ENCODE measurements at places on chromosomes 2 and 18.
A peak's percentile ranks its signal among the peaks of the same experiment; 100 is the strongest.

GRCh38 chr2:78553866-78554647 lies 471.4 kb upstream of the REG3G start:
- no peaks in the 10 kb centered on the region for H3K4me1 ChIP-seq
- no peak for DNase-seq
- no peaks in the 10 kb centered on the region for H3K27me3 ChIP-seq
- H3K27ac ChIP-seq = no peak overlapping the region
- H3K4me3 ChIP-seq = no peak overlapping the region

DNA sequence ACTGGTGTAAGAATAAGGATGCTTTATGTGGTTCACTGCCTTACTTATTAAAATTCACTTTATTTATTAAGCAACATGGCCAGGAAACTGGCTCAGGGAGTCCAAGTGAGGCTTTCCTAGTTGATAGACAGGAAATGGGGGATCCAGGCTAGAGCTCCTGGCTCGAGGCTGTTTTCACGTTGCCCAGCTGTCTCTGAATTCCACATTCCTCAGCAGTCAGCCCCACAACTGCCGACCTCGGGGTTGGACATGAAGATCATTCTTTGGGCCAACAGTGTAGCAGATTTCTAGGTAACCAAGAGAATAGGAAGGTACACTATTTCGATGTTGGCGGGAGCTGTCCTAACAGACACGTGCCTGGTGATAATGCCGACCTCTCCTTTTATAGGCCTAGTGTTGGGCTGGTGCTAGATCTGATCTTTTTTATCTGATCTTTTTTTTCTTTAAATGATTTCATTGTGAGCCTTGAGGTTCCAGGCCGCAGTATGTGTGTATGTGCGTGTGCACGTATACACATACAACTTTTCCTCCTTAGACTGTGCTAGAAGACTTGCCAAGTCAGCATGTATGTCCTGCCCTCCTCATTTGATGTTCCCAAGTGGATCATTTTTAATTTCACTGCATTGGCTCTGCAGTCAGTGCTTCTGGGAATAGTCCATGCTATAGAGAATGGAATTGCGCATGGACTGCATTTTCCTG lies 103.5 kb downstream of the CABLES1 start:
- peaks cover 46% of the 10 kb centered on the region for H3K36me3 ChIP-seq
- DNase-seq = no peak
- no peak overlapping the region for H3K4me3 ChIP-seq

DNA sequence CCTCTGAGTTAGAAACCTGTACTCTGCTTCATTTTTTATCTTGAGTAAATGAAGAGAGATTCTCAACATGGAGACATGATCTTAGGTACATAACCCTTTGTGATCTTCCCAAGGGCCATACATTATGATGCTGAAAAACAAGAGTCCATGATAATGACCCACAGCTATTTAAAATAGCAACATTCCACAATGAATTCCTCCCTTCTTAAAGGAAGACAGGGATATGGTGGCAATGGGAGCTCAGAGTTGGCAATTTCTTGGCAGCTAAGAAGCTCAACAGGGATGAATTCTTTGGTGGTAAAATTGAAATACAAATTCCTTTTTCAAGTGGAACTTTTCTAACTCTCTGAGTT lies 638.5 kb downstream of the CNTNAP5 start:
- peaks cover 7% of the 10 kb centered on the region for H3K27me3 ChIP-seq
- no peaks in the 10 kb centered on the region for H3K36me3 ChIP-seq
- no peak overlapping the region for H3K4me3 ChIP-seq
- no peaks in the 10 kb centered on the region for H3K4me1 ChIP-seq
- H3K27ac ChIP-seq = no peak overlapping the region
- DNase-seq = no peak

GRCh38 chr18:30406728-30407127 lies 635.8 kb downstream of the DSC3 start:
- no peak for DNase-seq
- H3K36me3 ChIP-seq = no peaks in the 10 kb centered on the region
- H3K4me3 ChIP-seq = no peak overlapping the region
- no peak overlapping the region for H3K27ac ChIP-seq
- H3K4me1 ChIP-seq = no peaks in the 10 kb centered on the region

GRCh38 chr2:18284331-18284730 lies 276.1 kb downstream of the RDH14 start:
- H3K4me3 ChIP-seq = no peak overlapping the region
- no peaks in the 10 kb centered on the region for H3K27me3 ChIP-seq
- H3K4me1 ChIP-seq = no peaks in the 10 kb centered on the region
- H3K36me3 ChIP-seq = no peaks in the 10 kb centered on the region
- H3K27ac ChIP-seq = no peak overlapping the region

- H3K4me1 ChIP-seq = peaks cover 10% of the 10 kb centered on the region
- H3K36me3 ChIP-seq = no peaks in the 10 kb centered on the region
- H3K4me3 ChIP-seq = no peak overlapping the region
- no peak overlapping the region for H3K27ac ChIP-seq
These were observed 125.4 kb downstream of the COMMD1 start for GRCh38 chr2:62030902-62031301.

GRCh38 chr2:11787991-11788390 lies 41.6 kb downstream of the LPIN1 start:
- no peak overlapping the region for H3K4me3 ChIP-seq
- DNase-seq = no peak
- peaks cover 84% of the 10 kb centered on the region for H3K36me3 ChIP-seq
- no peak overlapping the region for H3K27ac ChIP-seq
- H3K27me3 ChIP-seq = peaks cover 3% of the 10 kb centered on the region

GRCh38 chr18:70207181-70207580 lies 1.7 kb upstream of the RTTN start:
- peaks cover 3% of the 10 kb centered on the region for H3K36me3 ChIP-seq
- peaks cover 11% of the 10 kb centered on the region for H3K27me3 ChIP-seq
- no peak overlapping the region for H3K27ac ChIP-seq
- peaks cover 30% of the 10 kb centered on the region for H3K4me1 ChIP-seq
- no peak for DNase-seq

DNA sequence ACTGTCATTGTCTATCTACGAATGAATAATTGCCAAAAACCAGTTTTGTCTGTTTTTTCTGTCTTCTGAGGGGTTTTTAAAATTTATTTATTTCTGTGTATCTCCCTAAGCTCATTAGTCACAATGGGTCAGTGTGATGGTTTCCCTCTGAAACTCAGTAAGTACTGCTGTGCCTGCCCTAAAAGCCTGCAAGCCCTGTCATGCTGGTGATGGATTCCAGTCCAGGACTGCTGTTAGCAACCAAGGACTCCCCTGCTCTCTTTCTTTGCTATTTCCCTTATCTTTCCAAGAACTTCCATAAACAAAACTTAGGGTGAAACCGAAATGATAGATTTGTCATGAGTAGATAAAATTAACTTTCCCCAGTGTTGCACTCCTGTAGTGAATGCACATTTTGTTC lies 11.8 kb upstream of the DSG2 start:
- H3K4me3 ChIP-seq = no peak overlapping the region
- H3K27me3 ChIP-seq = no peaks in the 10 kb centered on the region
- H3K36me3 ChIP-seq = no peaks in the 10 kb centered on the region
- peak; percentile 9 for DNase-seq
- peak overlapping the region; percentile 70 for H3K27ac ChIP-seq

DNA sequence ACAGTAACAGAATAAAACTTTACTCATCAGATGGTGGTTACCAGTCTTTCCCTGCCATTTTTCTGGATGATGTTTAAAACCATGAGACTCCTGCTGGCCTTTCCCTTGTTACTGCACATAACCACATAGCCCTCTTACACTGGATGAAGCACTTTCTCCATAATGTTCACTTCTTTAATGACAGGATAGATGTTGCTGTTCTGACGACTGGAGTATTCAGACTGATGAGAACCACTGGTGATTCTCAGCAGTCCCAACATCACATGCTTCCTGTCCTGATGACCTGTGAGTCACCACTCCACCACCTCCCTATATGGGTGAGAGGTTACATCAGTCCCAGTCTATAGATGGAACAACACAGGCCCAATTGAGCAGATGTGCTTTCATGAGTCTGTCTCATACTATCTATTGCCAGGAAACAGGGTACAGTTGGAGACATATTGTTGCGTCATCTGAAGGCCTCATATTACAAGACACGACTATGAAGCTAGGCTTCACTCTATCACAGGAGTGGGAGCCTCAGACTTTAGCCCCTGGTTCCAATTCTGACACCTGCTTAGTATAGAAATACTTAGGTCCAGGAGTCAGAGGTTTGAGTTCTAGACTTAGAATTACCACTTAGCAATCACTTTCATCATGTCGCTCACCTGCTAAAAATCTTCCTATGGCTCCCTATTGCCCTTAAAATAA lies 145.7 kb upstream of the KLF7 start:
- H3K4me3 ChIP-seq = no peak overlapping the region
- H3K36me3 ChIP-seq = no peaks in the 10 kb centered on the region
- H3K27ac ChIP-seq = no peak overlapping the region
- DNase-seq = no peak

GRCh38 chr2:232374356-232374755 lies 4.2 kb upstream of the ALPP start:
- DNase-seq = no peak
- no peaks in the 10 kb centered on the region for H3K36me3 ChIP-seq
- H3K4me3 ChIP-seq = no peak overlapping the region
- H3K4me1 ChIP-seq = peaks cover under 1% of the 10 kb centered on the region
- H3K27ac ChIP-seq = no peak overlapping the region
- H3K27me3 ChIP-seq = peaks cover 25% of the 10 kb centered on the region

DNA sequence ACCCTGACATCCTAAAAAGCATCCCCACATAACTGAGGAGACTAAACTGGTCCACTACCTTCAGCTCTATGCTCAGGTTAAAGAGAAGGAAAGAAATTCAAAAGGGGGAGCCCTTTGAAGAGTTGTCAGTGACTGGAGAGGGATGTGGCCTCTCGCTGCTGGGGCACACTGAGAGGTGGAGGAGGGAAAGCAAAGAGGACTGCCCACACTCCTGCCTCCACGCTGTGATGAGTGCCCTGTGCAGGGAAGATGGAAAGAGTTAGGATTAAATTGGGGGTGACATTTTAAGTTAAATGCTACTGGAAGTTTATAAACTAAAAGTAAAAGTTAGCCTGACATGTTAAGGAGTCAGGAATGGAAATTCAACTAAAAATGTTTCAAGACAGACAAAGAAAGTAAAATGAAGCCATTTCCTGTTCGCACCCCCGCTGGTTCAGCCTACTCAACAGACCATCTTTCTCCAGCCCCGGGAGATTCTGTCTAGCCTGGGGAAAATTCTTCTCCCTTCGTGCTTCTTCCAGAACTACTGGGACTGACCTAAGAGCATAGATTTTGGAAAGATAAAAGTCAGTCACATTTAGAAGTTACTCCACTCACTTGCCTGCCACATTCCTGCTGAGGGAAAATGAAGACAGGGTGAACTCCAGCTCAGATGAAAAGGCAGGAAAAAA lies 17.8 kb upstream of the INO80C start:
- peaks cover 47% of the 10 kb centered on the region for H3K4me1 ChIP-seq
- H3K36me3 ChIP-seq = no peaks in the 10 kb centered on the region
- H3K27me3 ChIP-seq = no peaks in the 10 kb centered on the region
- H3K27ac ChIP-seq = peak overlapping the region; percentile 72
- no peak for DNase-seq
- no peak overlapping the region for H3K4me3 ChIP-seq

- H3K27ac ChIP-seq = no peak overlapping the region
- peaks cover 2% of the 10 kb centered on the region for H3K27me3 ChIP-seq
These were observed 31.8 kb downstream of the TBC1D8 start for GRCh38 chr2:101119431-101119830.

- H3K4me1 ChIP-seq = peaks cover 6% of the 10 kb centered on the region
- H3K27ac ChIP-seq = no peak overlapping the region
- no peak overlapping the region for H3K4me3 ChIP-seq
- no peaks in the 10 kb centered on the region for H3K27me3 ChIP-seq
- H3K36me3 ChIP-seq = peaks cover 3% of the 10 kb centered on the region
These were observed 151.6 kb downstream of the DTNB start for GRCh38 chr2:25521665-25522387.

- no peak overlapping the region for H3K27ac ChIP-seq
- DNase-seq = no peak
- H3K27me3 ChIP-seq = peaks cover 17% of the 10 kb centered on the region
- H3K4me3 ChIP-seq = no peak overlapping the region
- H3K4me1 ChIP-seq = no peaks in the 10 kb centered on the region
- no peaks in the 10 kb centered on the region for H3K36me3 ChIP-seq
These were observed 76.4 kb upstream of the TTC39C start for GRCh38 chr18:23938043-23938756.

DNA sequence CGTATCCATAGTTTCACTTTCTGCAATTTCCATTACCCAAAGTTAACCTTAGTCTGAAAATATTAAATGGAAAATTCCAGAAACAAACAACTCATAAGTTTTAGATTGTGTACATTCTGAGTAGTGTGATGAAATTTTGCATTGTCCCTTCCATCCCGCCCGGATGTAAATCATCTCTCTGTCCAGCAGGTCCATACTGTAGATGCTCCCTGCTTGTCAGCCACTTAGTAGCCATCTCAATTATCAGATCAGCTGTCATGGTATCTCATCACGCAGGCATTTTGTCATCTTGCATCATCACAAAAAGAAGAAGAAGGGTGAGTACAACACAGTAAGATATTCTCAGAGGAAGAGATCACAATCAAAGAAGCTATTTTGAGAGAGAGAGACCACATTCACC lies 185.0 kb upstream of the STK17B start:
- DNase-seq = no peak
- H3K4me1 ChIP-seq = no peaks in the 10 kb centered on the region
- peaks cover 5% of the 10 kb centered on the region for H3K27me3 ChIP-seq
- no peaks in the 10 kb centered on the region for H3K36me3 ChIP-seq
- no peak overlapping the region for H3K27ac ChIP-seq
- H3K4me3 ChIP-seq = no peak overlapping the region

- no peak overlapping the region for H3K27ac ChIP-seq
- peaks cover 3% of the 10 kb centered on the region for H3K27me3 ChIP-seq
- DNase-seq = no peak
- no peak overlapping the region for H3K4me3 ChIP-seq
- H3K36me3 ChIP-seq = peaks cover 3% of the 10 kb centered on the region
- H3K4me1 ChIP-seq = peaks cover 79% of the 10 kb centered on the region
These were observed 173.6 kb downstream of the BCL2 start for GRCh38 chr18:63145851-63146555.

- no peaks in the 10 kb centered on the region for H3K4me1 ChIP-seq
- peaks cover 84% of the 10 kb centered on the region for H3K36me3 ChIP-seq
- H3K27me3 ChIP-seq = no peaks in the 10 kb centered on the region
- no peak overlapping the region for H3K27ac ChIP-seq
- H3K4me3 ChIP-seq = no peak overlapping the region
- DNase-seq = no peak
These were observed 20.4 kb downstream of the UBXN4 start for GRCh38 chr2:135762022-135762421.

GRCh38 chr2:35428548-35428947 lies 927.0 kb upstream of the CRIM1 start:
- DNase-seq = peak; percentile 59
- H3K4me1 ChIP-seq = no peaks in the 10 kb centered on the region
- H3K27ac ChIP-seq = no peak overlapping the region
- H3K36me3 ChIP-seq = no peaks in the 10 kb centered on the region
- H3K4me3 ChIP-seq = no peak overlapping the region
- no peaks in the 10 kb centered on the region for H3K27me3 ChIP-seq

- peaks cover 31% of the 10 kb centered on the region for H3K27me3 ChIP-seq
- no peak overlapping the region for H3K27ac ChIP-seq
- H3K36me3 ChIP-seq = no peaks in the 10 kb centered on the region
- peaks cover 59% of the 10 kb centered on the region for H3K4me1 ChIP-seq
These were observed 76.3 kb upstream of the MGAT4A start for GRCh38 chr2:98807221-98807620.

- peaks cover 8% of the 10 kb centered on the region for H3K27me3 ChIP-seq
- H3K36me3 ChIP-seq = no peaks in the 10 kb centered on the region
- peaks cover 17% of the 10 kb centered on the region for H3K4me1 ChIP-seq
- no peak overlapping the region for H3K4me3 ChIP-seq
- no peak for DNase-seq
- no peak overlapping the region for H3K27ac ChIP-seq
These were observed 10.2 kb downstream of the PROKR1 start for GRCh38 chr2:68653538-68653982.

GRCh38 chr2:12087671-12088380 lies 341.4 kb downstream of the LPIN1 start:
- H3K4me3 ChIP-seq = no peak overlapping the region
- no peaks in the 10 kb centered on the region for H3K36me3 ChIP-seq
- peaks cover 17% of the 10 kb centered on the region for H3K4me1 ChIP-seq
- H3K27ac ChIP-seq = no peak overlapping the region

All from nephron progenitor cell (in vitro differentiated cells).